ENCODE measurements at places on chromosomes 11 and 22. TPM values are rescaled to one million over a fixed set of nuclear protein-coding genes. Genes with fewer than 3 reads are reported as not detected.
A peak's percentile ranks its signal among the peaks of the same experiment; 100 is the strongest.

GRCh38 chr11:120339394-120339890 is 3.2 kb downstream of the ARHGEF12 start:
- peak; percentile 73 for DNase-seq

DNA sequence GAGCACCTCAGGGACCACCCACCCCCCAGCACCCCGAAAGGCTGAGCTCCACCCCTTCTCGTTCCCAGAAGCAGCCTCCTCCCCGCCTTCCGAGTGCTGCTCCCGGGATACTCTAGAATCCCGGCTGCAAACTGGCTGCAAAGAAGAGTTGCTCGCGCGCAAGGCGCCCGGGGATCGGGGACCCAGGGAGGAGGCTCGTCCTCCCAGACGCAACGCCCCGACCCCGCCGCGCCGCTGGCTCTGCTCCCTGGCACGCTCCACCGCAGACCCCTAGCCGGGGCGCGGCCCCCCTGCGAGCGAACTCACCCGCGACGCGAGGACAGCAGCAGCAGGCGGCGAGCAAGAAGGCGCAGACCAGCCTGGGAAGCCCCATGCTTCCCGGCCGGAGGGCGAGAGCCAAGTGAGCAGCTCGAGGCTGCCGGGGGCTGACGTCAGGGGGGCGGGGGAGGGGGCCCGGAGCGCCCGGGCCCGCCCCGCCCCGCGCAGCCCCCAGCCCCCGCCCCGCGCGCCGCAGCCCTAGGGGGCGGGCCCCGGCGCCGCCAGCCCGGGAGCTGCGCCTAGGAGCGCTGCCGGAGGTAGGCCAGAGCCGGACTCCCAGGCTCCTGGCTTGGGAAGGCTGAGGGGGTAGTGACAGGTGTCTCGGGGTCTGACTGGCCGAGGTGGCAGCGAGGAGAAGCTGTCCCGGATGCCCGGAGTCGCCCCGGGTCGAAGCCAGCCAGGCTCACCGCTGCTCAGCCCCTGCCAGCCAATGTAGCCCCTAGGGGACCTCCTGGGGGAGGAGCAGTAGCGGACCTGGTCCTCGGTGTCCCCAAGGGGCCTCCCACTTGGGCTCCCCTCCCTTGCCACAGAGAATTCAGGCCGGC is at the start of gene MCAM:
TSS of gene MCAM (minus strand) at position 402 of the 863 bp plus-strand sequence. CDS start at position 373, 29 bp downstream.
- peak; percentile 45 for DNase-seq

KCNJ5 gene
- under 0.01 TPM for total RNA-seq

DNA sequence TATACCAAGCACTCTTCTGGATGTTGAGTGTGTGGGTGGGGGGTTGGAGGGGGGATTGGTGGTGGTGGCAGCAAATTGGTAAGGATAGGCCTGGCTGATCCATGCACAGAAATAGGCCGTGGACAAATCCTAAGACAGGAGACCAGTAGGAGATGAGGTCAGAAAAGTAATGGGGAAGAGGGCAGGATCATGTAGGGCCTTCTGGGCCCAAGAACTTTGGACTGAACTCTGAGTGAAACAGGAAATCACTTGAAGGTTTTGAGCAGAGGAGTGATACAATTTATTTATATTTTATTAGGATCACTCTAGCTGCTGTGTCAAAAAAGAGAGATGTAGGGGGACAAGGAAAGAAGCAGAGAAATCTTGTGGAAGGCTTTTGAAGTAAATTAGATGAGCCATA is 28.7 kb downstream of the TSG101 start:
- no peak for DNase-seq

- DNase-seq = no peak
Measured at GRCh38 chr11:86761978-86762377, 38.4 kb upstream of the PRSS23 start.

Data from fibroblast of villous mesenchyme (primary cell).